ENCODE measurements at places on chromosomes 6 and 20.

DNA sequence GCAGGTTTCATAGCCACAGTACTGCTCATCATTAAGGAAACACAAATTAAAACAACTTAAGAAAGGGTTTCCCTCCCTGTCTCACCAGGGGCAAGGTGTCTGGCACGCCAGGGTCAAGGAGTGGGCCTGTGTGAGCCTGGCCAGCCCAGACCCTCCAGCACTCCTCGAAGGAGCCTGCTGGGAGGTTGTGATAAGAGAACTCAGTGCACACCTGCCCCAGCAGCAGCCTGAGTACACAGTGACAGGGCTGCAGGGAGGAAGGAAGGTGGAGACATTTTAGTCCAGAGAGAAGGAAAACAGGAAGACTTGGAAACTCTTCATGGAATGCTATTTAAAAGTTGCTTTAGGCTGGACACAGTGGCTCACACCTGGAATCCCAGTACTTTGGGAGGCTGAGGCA, 14.1 kb downstream of the NINL start:
- no peak for DNase-seq

- no peak for DNase-seq
These were observed 15.1 kb downstream of the PDSS2 start for GRCh38 chr6:107444277-107444676.

DNA sequence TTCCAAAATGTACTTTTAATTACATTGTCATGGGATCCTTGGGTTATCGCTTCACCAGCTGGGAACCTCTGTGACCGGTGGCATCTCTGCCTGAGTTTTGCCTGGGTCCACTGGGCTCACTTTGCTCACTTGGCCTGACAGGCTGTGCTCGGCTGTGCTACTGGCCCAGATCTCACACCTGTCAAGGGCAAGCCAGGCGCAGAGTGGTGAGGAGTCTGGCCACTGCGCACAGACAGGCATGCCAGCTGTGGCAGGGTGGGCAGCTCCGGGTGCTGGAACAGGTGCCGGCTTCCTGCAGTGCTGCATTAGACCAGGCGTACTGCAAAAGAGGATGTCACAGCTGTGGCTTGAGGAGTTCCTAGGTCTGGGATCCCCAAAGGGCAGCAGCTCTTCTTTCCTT, 489.8 kb downstream of the TENT5A start:
- no peak for DNase-seq

GRCh38 chr6:153790048-153790447, 249.0 kb upstream of the OPRM1 start:
- DNase-seq = no peak

GRCh38 chr20:14049111-14049510, 53.8 kb downstream of the MACROD2 start:
- DNase-seq = no peak

DNA sequence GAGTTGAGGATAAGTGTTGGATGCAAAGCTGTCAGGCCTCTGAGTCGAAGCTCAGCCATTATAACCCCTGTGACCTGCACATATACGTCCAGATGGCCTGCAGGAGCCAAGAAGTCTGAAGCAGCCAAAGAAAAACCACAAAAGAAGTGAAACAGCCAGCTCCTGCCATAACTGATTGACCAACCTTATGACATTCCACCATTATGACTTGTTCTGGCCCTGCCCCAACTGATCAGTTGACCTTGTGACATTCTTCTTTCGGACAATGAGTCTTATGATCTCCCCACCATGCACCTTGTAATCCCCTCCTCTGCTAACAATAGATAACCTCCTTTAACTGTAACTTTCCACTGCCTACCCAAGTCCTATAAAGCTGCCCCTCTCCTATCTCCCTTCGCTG, 133.7 kb upstream of the AGPAT4 start:
- DNase-seq = no peak

DNA sequence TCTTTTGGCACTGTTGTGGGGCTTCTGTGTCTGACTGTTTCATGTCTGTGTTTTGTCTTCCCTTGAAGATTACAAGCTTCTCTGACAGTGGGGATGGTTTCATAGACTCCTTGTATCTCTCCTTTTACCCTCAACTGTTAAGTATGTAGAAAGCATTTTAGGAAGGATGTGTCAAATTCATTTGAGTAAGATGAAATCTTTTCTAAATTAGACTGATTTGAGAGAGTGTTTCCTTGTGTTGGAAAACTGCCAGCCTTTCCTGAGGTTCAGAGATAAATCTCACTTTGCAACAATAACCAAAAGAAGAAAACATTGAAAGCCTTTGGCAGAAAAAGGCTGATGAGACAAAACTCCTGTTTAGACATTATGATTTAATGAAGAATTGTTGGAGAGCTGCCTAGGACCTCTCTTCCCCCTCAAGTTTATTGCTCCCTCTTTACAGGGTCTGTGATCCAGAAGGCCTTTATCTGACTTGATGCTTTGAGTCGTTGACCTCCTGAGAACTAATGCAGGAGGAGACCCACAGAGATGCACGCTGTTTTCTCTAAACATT, 68.3 kb downstream of the ANKS1A start:
- no peak for DNase-seq

DNA sequence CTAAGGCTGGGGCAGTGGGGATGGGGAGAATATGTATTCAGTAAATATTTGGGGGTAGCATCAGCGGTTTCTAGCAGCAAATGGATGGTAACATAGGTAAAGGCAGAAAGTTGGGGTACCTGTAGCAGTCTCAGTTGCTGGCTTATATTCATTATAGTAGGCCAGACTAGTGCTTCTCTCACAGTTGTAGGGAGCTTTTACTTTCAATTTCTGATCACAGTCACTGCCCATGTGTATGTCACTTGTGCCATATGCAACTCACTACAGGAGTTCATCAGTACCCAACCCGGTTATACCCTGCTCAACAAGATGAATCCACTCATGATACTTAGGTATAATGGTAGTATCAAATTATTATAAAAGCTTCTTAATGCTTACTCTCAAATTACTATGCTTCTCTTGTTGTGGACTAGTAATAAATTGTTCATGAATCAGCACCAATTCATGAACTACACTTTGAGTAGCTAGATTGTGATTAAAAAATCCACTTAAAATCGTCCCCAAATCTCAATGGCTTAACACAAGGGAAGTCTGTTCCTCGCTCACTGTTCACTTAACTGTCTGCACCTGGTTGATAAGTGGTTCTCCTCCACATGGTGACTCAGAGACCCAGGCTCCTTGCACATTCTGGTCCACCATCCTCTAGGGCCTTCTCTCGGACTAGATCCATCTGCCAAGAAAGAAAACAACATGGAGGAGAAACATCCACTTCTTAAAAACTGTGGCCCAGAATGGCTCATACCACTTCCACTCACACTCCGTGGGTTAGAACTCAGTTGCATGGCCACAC, 31.3 kb upstream of the MYLIP start:
- no peak for DNase-seq

DNA sequence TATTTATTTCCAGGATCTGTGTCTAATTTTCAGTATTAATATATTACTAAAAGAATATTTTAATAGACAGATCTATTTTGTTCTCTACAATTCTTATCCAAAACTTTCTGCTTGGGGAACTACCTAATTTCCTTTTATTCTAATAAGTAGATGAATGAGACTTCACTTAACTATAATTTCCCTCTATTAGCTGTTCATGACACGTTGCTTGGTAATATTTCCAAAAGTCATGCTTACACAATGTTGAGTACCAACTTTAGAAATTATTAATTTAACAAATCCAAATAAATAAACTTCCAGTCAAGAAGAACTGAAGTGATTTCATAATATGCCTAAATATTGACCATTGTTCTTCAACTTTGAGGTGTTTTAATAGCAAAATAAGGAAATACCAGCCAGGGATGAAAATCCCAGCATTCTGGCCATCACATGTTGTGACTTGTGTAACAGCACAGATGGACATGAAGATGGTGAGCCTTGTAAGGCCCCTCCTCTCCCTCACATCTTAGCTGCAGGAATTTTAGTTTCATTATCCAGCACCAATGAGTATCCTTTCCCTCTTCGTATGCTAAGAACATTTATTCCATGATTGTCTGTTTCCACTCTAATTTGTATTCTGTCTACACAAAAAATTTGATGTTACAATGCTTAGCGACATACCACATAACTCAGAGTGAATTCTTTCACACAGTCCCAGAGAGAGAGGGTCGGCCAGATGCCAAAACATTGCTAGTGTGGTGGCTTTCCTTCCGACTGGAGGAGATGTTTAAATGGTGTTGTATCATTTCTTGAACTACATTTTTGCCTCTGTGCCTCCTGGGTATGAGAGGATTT, 137.5 kb downstream of the FOXA2 start:
- no peak for DNase-seq

GRCh38 chr6:26415791-26416190, 13.7 kb downstream of the BTN3A1 start:
- no peak for DNase-seq

DNA sequence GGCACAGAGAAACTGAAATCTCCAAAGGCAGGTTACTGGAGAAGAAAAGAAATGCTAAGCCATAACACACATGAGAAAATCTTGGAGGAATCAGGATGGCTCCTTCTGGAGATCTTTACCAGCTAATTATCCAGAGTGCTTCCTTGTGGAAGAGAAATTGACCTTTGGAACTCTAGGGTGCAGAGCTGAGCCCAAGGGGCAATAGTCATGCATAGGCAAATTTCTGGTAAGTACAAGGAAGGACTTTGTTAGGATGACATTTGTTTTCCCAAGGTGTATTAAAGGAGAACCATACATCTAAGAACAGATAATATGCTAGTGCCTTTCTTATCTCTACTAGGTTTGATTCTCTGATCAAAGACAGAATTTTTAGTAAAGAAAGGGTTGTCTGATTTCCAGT, 670.6 kb downstream of the DHX35 start:
- DNase-seq = no peak

DNA sequence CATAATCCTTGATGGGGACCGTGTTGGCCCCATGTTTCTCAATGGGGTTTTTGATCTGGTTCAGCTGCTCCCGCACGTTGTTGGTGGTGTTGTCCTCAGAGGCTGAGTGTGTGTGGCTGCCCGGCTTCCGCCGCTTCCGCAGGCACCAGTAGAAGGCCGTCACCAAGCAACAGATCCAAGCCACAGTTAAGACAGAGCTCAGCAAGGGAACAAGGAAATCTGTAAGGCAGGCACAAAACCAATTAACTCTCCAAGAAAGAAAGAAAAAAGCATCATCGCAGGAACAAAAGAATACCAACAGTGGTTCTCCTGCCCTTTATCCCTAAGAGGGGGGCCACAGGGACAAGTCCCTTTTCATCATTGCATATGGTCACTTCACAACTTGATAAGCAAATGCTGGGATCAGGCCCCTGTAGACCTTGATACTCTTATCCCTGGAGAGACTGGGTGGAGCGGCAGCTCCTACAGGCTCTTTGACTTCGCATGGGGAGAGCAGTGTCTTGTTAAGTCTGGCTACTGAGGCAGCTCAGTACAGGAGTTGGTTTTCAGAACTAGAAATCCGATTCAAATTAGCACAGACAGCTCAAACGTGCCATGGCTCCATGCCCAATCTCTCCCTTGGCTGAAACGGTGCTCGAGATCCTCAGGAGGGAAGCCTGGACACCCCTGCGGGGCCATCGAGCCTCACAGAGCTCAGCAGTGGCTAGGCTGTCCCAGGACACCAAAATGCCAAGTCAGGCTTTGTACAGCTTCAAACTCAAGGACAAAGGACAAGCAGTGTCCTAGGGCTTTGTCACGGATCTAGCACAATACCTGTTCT, 33.9 kb downstream of the JAG1 start:
- no peak for DNase-seq

DNA sequence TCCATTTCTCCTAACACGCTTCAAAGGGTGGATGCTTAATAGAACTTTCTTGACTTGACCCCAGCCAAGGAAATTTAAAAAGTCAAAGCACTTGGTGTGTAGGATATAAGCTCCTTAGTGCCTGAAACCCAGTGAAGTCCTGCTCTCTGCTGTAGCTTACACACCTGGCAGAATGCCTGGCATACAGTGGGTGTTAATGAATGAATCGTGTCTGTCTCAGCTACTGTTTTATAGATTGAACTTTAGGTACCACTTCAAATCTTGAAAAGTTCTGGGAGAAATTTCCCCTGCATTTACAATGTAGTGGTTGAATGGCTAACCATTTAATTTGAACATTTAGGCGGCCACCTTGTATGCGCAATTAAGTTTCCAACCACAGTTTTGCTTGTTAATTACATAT, 70.5 kb upstream of the ZNF217 start:
- no peak for DNase-seq

GRCh38 chr20:21725892-21726291, 20.4 kb downstream of the PAX1 start:
- no peak for DNase-seq

DNA sequence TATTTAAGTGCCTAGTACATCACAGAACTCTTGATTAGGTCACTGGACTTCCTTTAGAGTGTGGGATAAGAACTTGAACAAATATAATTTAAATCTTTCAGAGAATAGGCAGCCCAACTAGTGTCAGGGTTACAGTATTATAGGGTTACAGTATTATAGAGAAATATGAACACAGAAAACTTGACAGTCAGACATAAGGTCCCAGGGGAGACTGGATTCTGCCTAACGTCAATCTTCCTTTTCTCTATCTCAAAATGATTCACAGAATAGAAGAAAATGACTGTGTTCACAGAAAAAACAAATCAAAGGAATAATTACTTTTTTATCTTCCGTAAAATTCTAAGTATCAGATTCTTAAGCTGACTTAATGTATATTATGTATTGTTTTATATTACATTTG, 623.8 kb downstream of the HTR1B start:
- no peak for DNase-seq

GRCh38 chr20:37920270-37920669, 17.3 kb downstream of the VSTM2L start:
- no peak for DNase-seq

GRCh38 chr6:44190715-44191114, 26.0 kb upstream of the MYMX start:
- no peak for DNase-seq
